Muscle of back (tissue), 13 donors: ENCODE measurements at places on chromosomes 16 and 17. TPM values are rescaled to one million over a fixed set of nuclear protein-coding genes. Genes with fewer than 3 reads are reported as not detected.

DNA sequence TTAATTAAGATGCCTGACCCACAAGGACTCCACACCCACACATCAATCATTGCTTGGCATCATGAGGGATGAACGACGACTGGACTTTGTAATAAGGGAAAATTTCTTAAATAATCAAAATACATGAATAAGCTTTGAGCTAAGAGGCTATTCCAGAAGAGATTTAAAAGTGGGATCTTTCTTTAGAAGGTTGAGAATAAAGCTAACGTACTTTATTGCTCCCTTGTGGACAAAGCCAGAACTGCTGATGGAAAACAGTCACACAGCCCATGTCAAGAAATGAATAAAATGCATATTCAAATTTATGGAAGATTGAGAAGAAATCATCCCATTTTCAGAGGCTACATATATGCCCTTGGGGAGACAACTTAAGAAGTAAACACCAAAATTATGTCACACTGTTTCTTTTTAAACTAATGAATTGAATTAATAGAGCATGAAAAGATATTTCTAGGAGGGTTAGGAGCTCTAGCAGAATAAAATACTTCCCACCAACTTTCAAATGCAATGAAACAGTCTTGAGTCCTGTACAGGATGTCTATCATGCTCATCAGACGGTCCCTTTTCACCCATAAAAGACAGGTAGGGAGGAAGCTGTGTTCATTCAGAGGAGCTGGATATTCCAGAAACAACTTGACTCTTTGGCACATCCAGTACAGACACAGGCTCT is 60.2 kb upstream of the PHOSPHO1 start:
- peak; percentile 47 for DNase-seq

DNA sequence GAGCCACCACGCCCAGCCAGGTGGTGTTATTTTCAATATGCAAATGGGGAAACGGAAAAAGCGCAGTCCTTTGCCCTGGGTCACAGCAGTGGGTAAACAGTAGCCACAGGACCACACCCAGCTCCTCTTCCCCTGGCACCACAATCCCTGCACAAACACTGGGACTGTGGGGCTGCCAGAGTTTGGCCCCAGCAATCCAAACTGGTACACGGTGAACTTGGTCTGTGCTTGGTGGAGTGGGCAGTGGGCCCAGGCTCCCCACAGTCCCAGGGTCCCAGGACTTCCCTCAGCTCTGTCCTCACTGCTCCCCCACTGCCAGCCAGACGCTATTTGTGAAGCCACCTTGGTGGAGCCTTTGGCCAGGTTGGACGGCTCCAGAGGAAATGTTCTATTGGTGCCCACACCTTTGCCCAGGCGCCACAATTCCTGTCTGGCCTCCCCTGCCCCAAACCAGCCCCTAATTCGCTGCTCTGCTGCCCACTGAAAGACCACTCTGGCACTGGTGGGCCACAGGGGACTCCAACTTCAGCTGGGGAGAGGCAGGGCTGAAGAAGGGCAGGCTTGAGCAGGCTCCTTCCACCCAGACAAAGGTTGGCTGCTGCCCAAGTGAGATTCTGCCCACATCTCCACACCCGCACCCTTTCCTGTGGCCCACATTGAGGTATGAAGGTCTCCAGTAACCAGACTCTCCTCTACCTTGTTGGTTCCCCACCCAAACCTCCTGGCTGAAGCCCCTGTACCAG is 2.1 kb downstream of the CHAD start:
- DNase-seq, result no peak

- DNase-seq, result no peak
These were observed 5.2 kb downstream of the MINK1 start for GRCh38 chr17:4838309-4838785.

DNA sequence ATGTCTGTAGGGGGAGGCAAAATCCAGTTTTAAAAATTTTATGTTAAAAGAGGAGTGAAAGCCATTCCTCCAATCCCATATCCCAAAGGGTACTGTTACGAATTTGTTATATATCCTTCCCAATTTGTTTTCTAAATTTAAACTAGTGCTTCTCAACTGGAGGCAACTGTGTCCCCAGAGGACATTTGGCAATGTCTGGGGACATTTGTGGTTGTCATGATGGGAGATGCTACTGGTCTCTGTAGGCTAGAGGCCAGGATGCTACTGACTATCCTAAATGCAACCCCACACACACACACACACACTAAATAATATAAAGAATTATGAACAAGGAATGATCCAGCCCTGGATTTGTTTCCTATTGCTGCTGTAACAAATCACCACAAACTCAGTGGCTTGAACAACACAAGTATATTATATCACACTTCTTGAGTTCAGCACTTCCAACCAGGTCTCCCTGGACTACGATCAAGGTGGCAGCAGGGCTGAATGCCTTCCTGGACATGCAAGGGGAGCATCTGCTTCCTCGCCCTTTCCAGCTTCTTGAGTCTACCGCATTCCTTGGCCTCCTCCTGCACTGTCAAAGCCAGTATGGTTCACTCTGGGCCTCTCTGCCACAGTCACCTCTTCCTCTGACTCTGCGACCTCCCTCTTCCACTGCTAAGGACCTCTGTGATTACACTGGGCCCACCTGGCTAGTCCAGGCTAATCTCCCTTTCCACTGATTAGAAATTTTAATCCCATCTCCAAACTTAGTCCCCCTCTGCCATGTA is 30.1 kb downstream of the ARHGAP17 start:
- peak; percentile 26 for DNase-seq

DNA sequence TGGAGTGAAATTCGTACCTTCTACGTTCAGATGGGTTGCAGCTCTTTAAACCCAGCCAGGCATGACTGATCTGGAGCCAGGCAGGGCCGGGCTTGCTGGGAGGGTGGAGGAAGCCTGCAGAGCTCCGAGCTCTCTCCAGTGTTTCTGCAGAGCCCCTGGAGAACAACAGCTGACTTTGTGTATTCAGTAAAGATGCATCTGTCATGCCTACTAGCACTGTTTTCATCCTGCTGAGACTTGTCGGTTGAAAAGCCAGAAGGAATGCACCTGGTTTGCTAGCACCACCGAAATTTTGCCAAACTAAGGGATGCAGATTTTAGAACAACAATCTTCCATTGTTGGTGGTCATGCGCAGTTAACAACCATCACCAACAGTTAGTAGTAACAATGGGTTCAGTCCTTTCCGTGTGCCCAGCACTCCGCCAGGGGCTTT is 22.4 kb upstream of the SCNN1B start:
- DNase-seq, result no peak

The FBXO39 gene
- polyA plus RNA-seq, result not detected

GRCh38 chr16:74700116-74700437 is 585 bp downstream of the MLKL start:
- no peak for DNase-seq

The KIFC3 gene
- polyA plus RNA-seq, result 9.6 TPM

The CLEC10A gene
- polyA plus RNA-seq, result 2.2 TPM

The GRAPL gene
- 2.0 TPM for polyA plus RNA-seq

DNA sequence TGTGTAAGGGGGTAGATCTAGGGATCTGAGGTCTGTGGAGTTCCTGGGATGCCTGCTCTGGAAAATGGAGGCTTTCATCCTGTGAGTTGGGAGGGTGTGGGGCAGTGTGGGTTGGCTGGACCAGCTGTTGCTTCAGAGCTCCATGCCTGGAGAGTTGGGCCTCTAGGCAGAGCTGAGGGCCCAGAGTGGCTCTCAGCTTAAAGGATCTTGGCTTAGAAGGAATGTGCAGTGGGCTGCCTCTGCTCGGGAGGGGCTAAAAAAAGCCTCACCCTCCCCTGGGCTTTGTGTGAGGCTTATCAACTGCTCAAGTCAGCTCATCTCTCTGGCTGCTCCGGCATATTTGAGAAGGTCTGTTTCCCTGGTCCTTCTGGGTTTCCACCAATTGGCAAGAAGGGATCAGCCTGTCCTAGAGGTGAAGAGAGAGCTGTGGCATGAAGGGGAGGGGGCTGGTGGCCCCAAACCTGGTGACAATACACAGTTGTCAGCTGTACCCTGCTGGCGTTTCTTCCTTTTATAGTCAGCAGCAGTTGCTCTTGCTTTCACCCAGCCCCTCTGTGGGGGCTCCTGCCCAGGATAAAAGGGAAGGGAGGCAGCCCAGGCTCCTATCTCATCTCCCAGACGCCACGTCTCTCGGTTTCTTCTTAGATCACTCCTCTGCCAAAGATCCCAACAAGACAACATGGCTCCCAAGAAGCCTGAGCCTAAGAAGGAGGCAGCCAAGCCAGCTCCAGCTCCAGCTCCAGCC is at the start of gene MYL4:
MYL4 (plus strand) TSS at position 605 of the 745 bp plus-strand sequence; CDS start at position 680, 75 bp downstream.
- peak; percentile 40 for DNase-seq

DNA sequence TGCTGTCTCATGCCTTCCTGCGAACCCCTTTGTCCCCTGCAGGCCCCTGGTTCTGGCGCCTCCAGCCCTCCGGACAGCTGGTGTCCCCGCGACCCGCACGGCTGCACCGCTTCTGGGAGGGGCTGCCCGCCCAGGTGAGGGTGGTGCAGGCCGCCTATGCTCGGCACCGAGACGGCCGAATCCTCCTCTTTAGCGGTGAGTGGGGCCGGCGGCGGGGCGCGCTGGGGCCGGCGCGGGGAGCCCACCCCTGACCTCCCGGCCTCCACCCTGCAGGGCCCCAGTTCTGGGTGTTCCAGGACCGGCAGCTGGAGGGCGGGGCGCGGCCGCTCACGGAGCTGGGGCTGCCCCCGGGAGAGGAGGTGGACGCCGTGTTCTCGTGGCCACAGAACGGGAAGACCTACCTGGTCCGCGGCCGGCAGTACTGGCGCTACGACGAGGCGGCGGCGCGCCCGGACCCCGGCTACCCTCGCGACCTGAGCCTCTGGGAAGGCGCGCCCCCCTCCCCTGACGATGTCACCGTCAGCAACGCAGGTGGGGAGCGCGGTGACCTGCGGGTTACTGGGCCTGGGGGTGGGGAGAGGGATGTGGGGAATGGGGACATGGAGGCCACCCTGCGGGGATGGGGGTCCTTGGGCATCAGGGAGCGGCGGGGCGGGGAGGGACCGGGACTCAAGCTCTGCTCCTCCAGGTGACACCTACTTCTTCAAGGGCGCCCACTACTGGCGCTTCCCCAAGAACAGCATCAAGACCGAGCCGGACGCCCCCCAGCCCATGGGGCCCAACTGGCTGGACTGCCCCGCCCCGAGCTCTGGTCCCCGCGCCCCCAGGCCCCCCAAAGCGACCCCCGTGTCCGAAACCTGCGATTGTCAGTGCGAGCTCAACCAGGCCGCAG is 7.1 kb upstream of the IL32 start:
- DNase-seq, result no peak
